ENCODE measurements at places on chromosomes 3 and 15.

GRCh38 chr3:148513096-148513543 is 184.6 kb upstream of the AGTR1 start:
- no peak for DNase-seq

GRCh38 chr15:27889258-27889657 is 209.9 kb downstream of the OCA2 start:
- DNase-seq, result no peak

DNA sequence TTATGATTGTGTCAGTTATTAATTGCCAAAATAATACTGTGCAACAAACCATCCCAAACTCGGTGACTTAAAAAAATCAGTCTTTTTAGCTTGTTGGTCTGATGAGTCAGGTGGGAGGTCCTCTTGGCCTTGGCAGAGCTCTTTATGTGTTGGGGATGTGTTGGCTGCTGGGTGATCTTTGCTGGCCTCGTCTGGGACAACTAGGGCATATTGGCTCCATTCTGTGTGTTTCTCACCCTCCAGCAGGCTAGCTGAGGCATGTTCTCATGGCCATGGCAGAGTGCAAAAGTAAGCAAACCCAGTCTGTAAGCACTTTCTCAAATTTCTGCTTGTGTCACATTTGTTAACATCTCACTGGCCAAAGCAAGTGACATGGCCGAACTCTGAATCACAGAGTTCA is 251.6 kb downstream of the RPLP1 start:
- no peak for DNase-seq

GRCh38 chr15:89088605-89089315 is 504 bp downstream of the ABHD2 start:
- no peak for DNase-seq

GRCh38 chr3:138186221-138186620 is 880 bp upstream of the ARMC8 start:
- no peak for DNase-seq

DNA sequence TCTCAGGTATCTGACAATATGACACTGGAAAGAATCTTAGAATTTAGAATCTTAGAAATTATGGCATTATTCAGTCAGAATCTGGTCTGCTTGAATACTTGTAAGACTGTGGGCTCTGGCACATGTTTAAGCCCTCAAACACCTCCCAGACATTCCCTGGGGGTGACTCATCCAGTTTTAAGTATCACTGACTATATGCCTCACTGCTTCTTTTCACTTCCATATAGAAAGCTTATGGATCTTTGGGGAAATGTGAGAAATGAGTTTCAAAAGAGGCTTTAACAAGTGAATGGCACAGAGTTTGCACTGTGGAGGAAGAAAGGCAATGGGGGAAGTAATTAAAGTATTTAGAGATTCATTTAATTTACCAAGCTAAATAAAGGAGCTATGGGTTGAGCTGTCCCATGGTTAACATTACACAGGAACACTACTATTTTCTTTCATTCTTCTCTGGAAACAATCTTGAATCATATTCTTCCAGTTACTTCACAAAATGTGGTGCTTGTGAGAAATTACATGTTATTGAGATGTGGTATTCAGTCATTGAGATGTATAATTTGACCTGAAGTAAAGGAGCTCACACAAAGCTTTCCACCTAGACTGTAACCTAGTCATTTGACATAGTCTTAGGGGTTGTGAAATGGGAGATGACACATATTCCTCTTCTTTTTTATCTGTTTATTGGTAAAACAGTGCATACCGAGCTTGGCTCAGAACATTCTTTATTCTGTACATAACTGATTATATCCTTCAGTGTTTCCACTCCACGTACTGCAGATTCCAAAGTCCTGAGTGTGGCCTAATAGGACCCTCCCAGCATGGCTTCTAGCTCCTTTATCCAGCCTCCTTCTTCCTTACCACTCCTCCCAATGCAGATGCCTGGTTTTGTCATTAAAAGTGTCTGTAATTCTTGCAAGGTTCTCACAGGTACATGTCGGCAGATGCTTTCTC is 544.6 kb upstream of the NECTIN3 start:
- DNase-seq, result no peak

- no peak for DNase-seq
Measured at GRCh38 chr3:49454458-49454857, 15.6 kb upstream of the DAG1 start.

GRCh38 chr3:85161544-85161943 is 202.8 kb downstream of the CADM2 start:
- DNase-seq, result no peak

DNA sequence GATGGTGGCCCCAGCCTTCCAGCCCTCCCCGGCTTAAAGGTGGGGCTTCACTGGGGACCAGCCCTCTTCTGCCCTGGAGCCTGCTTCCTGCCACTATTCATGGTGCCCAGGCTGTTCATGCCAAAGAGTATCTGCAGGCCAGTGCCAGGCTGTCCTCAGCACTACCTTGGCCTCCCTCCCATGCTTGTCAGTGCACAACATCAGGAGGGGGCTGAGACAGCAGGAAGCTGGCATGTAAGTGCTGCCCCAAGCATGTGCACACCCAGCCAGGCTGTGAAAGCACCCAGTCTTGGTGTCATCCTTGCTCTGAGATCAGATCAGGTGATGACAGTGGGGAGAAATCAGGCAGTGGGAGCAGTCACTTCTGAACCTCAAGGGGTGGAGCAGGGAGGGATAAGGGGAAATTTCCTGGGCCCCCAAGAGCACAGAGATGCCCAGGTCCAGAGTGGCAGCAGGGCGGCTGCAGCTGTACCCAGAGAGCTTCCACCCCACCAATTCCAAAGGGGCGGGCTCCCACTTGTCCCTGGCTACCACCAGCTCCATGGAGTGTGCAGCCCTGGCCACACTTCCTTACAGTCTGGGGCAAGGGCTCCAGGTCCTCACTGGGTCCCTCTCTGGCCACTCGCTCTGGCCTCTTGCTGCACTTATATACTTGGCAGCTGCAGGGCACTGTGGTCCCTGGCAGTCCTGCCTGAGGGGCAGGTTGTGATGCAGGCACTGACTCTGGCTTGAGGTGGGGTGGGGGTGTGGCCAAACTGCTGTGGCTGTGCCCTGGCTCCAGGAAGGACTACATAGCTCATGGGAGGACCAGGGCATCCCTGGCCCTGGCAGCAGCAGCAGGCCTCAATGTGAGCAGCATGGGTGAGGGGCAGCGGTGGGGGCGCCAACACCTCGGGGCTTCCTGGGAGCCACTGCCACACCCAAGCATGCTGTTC is 91.4 kb upstream of the TNFSF10 start:
- no peak for DNase-seq

DNA sequence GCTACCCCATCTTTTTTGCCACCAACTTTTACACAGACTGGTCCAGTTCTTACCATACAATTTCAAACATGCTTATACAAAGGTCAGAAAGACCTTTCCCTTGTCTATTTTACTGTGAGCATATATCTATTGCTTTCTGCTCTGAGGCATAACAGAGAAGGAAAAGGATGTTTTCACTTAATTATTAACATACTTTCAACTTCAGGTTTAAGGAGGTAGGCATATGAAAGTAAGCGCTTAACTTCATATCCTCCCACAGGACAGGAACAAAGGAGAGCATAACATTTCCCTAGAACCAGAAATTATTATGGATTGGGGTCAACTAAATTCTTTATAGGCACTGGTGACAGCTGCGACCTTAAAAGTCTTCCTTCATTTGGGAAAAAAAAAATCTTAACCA is 1.1 kb downstream of the MYEF2 start:
- no peak for DNase-seq

DNA sequence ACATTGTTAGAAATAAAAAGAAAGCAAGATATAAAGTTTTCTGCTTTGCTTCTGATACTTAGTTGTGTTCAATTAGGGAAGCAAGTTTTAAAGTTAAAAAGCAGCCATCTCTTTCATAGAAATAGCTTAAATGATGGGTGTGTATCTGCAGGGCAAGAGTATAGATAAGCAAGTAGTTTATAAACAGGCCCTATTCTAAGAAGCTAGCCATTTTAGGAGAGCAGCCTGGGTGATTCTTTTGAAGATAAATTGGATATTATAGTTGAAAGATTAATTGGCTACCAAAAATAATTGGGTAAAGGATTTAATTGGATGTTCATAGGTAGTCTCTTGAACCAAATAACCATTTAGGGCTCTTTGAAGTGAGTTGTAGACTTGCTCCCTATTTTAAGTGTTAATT is 5.6 kb downstream of the EIF3J start:
- no peak for DNase-seq

GRCh38 chr3:49021813-49022687 is at the start of gene NDUFAF3:
Gene NDUFAF3, plus strand, starts transcription at chr3:49022121. Its CDS starts 24 bp downstream, at chr3:49022145.
- peak; percentile 85 for DNase-seq

- DNase-seq, result no peak
Measured at GRCh38 chr3:188358787-188359493, 205.0 kb downstream of the LPP start.
